ENCODE measurements at places on chromosomes 1 and 21. TPM values are rescaled to one million over a fixed set of nuclear protein-coding genes. Genes with fewer than 3 reads are reported as not detected.

HHAT gene
- total RNA-seq = 5.5 TPM

RAB25 gene
- 189 TPM for total RNA-seq

RNF223 gene
- total RNA-seq = 5.0 TPM

MDM4 gene
- total RNA-seq = 106 TPM

HTR1D gene
- 1.7 TPM for total RNA-seq

FAM72B gene
- total RNA-seq = 9.6 TPM

DONSON gene
- 18.2 TPM for total RNA-seq

DNASE2B gene
- not detected for total RNA-seq

LAX1 gene
- not detected for total RNA-seq

CD101 gene
- total RNA-seq = 0.76 TPM

CLCA4 gene
- not detected for total RNA-seq

DNA sequence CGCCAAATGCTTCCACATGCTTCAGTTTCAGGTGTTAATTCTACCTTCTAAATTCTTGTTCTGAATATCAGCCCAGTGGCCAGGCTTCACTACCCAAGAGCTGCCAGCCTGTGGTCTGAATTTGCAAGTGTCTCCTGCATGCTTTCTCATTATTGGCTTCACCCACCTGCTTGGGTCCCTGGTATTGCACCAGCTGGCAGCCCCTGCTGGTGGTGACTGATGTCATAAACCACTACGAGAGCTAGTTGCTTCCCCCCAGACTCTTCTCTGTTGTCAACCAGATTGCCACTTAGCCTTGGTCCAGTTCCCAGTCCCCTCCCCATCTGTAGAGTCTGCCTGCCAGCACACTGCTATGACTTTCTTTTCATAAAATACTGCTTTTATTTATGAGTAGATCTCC is 197.7 kb upstream of the DUSP10 start:
- H3K4me3 ChIP-seq = no peak overlapping the region
- H3K36me3 ChIP-seq = no peaks in the 10 kb centered on the region
- H3K4me1 ChIP-seq = peaks cover 21% of the 10 kb centered on the region
- no peaks in the 10 kb centered on the region for H3K27me3 ChIP-seq
- peak overlapping the region; percentile 3 for H3K27ac ChIP-seq

DNA sequence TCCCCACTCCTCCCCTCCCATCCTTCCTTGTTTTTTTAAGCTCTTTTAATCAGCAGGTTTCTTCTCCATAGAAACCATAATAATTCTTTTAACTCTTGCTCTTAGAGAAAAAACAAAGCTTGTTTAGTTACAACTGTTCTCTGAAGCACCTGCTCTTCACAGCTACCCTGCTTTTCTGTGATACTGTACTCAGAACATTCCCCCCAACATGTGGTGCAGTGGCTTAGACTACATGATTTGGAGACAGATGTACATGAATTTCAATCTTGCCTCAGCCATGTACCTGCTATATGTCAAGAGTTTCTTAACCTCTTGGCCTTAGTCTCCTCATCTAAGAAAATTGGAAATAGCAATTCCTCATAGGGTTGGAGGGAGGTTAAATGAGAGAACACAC is 33.5 kb downstream of the LAMC2 start:
- no peaks in the 10 kb centered on the region for H3K27me3 ChIP-seq
- H3K27ac ChIP-seq = peak overlapping the region; percentile 11
- peaks cover 61% of the 10 kb centered on the region for H3K36me3 ChIP-seq
- DNase-seq = no peak
- peaks cover 8% of the 10 kb centered on the region for H3K4me1 ChIP-seq
- no peak overlapping the region for H3K4me3 ChIP-seq

- DNase-seq = no peak
- no peak overlapping the region for H3K27ac ChIP-seq
- H3K27me3 ChIP-seq = no peaks in the 10 kb centered on the region
- H3K36me3 ChIP-seq = no peaks in the 10 kb centered on the region
- peaks cover 21% of the 10 kb centered on the region for H3K4me1 ChIP-seq
Measured at GRCh38 chr1:208131621-208132286, 112.4 kb downstream of the PLXNA2 start.

- no peak overlapping the region for H3K27ac ChIP-seq
- no peaks in the 10 kb centered on the region for H3K36me3 ChIP-seq
- H3K4me1 ChIP-seq = no peaks in the 10 kb centered on the region
- DNase-seq = no peak
- no peak overlapping the region for H3K4me3 ChIP-seq
- peaks cover 47% of the 10 kb centered on the region for H3K27me3 ChIP-seq
Measured at GRCh38 chr1:214205053-214205452, 75.9 kb upstream of the SMYD2 start.

DNA sequence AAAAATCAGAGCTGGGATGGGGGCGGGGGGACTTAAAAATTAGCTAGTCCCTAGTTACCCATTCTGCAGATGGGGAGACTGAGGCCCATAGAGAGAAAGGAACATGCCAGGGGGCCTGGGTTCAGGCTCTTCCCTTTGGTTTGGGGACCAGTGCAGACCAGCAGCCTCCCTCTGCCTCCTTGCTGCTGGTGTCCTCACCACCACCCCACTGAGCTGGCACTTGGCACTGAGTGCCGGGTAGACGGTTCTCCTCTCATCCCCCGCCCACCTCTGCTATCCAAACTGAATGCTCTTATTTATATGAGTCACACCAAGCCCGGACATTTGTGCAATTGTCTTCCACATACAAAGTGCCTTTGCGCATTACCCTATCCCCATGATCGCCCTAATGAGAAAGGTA is 39.2 kb downstream of the CAMK2N1 start:
- H3K4me1 ChIP-seq = peaks cover 10% of the 10 kb centered on the region
- no peak overlapping the region for H3K4me3 ChIP-seq
- H3K27me3 ChIP-seq = peaks cover 21% of the 10 kb centered on the region

DNA sequence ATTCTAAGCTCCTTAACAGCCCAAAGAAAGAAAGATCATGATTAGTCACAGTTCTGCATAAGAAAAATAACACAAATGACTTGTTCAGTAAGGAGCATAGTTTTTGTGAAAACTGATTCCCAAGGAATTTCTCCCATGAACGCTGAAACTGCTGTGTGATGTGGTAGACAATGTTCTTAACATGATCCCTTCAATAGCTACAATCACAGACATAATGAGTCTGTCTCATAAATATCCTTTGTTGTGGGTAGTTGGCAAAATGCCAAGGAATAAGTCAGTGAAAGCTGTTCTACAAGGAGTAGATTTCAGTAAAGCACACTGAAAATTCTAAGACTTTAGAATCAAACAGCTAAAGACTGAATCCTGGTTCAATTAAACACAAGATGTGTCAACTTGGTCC is 404.8 kb downstream of the HLX start:
- H3K4me3 ChIP-seq = no peak overlapping the region
- peaks cover 9% of the 10 kb centered on the region for H3K4me1 ChIP-seq
- H3K27me3 ChIP-seq = no peaks in the 10 kb centered on the region
- H3K36me3 ChIP-seq = no peaks in the 10 kb centered on the region
- no peak for DNase-seq

DNA sequence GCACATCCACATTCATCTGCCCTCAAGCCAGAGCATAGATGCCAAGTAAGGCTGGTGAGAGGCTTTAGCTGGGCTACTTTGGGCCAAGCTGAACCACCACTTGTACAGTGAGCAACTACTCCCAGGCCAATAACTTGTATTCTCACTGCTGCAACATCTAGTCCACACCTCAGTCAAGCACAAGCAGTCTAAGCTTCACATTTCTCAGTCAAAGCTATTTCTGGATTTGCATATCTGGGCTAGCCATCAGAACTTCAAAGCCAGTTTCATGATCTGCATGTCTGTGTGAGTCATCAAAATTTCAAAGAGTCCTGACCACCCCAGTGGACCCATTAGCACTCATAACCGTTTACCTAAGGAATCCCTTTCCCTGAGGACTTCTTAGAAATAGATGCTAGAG is 77.7 kb upstream of the DIRAS3 start:
- H3K27ac ChIP-seq = no peak overlapping the region
- H3K4me1 ChIP-seq = no peaks in the 10 kb centered on the region
- DNase-seq = no peak

DNA sequence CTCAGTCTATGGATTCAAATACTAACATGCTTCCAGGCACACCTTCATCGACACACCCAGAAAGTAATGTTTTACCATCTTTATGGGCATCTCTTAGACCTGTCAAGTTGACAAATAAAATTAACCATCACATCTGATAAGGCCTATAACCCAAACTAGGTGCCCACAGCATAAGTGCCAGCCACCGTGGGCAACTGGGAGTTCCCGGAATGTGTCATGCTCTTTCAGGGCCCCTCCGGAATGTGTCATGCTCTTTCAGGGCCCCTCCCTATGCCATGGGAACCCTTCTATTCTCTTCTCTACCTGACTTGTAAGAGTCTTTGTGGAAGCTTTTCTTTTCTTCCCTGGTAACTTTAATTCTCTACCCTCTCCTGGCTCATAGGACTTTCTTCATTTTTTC is 26.6 kb downstream of the KRTAP24-1 start:
- H3K27me3 ChIP-seq = no peaks in the 10 kb centered on the region
- DNase-seq = no peak
- no peaks in the 10 kb centered on the region for H3K36me3 ChIP-seq
- peaks cover 17% of the 10 kb centered on the region for H3K4me1 ChIP-seq
- H3K27ac ChIP-seq = no peak overlapping the region
- H3K4me3 ChIP-seq = no peak overlapping the region

GRCh38 chr1:182817802-182818201 is 21.3 kb upstream of the DHX9 start:
- no peaks in the 10 kb centered on the region for H3K36me3 ChIP-seq
- H3K4me1 ChIP-seq = peaks cover 10% of the 10 kb centered on the region
- no peak overlapping the region for H3K4me3 ChIP-seq

- H3K27me3 ChIP-seq = no peaks in the 10 kb centered on the region
- H3K27ac ChIP-seq = no peak overlapping the region
- DNase-seq = no peak
- no peak overlapping the region for H3K4me3 ChIP-seq
Measured at GRCh38 chr1:24692351-24692980, 49.4 kb downstream of the SRRM1 start.

- DNase-seq = no peak
- H3K4me3 ChIP-seq = no peak overlapping the region
- H3K36me3 ChIP-seq = no peaks in the 10 kb centered on the region
- H3K27ac ChIP-seq = no peak overlapping the region
- H3K27me3 ChIP-seq = no peaks in the 10 kb centered on the region
Measured at GRCh38 chr1:228717081-228717480, 18.2 kb upstream of the RHOU start.

DNA sequence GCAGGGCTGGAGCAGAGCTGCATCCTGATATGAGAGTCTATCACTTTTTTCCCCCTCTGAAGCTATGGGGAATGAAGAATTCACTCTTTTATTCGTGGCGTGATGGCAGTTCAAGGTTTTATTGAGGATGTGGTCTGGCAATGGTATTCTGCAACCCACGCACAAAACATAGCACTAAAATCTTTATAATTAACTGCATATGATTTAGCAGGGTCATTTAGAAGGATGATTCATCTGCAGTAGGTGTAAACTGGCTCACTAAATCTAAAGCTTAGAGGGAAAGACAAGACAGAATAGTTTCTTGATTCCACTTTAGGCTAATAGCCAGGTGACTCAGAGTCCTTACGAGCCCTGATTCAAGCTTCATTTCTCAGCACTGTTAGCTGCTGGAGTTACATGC is 25.0 kb upstream of the CHRM3 start:
- no peak for DNase-seq
- no peak overlapping the region for H3K27ac ChIP-seq
- peaks cover 13% of the 10 kb centered on the region for H3K4me1 ChIP-seq
- H3K27me3 ChIP-seq = no peaks in the 10 kb centered on the region
- no peak overlapping the region for H3K4me3 ChIP-seq

- H3K4me1 ChIP-seq = peaks cover 28% of the 10 kb centered on the region
- no peak overlapping the region for H3K4me3 ChIP-seq
- DNase-seq = no peak
Measured at GRCh38 chr1:183096894-183097293, 73.7 kb downstream of the LAMC1 start.

- peaks cover 85% of the 10 kb centered on the region for H3K27me3 ChIP-seq
- peaks cover 3% of the 10 kb centered on the region for H3K36me3 ChIP-seq
- H3K4me1 ChIP-seq = peaks cover 10% of the 10 kb centered on the region
- no peak for DNase-seq
- no peak within 1 kb of the TSS for H3K4me3 ChIP-seq
Measured at GRCh38 chr1:203475012-203475981, at the start of gene PRELP. PRELP (plus strand) TSS chr1:203475806; CDS start chr1:203483185, 7,379 bp downstream.

GRCh38 chr1:86064899-86065298 is 91.7 kb downstream of the COL24A1 start:
- H3K27me3 ChIP-seq = peaks cover 2% of the 10 kb centered on the region
- no peaks in the 10 kb centered on the region for H3K36me3 ChIP-seq
- no peaks in the 10 kb centered on the region for H3K4me1 ChIP-seq
- no peak for DNase-seq
- no peak overlapping the region for H3K27ac ChIP-seq
- no peak overlapping the region for H3K4me3 ChIP-seq

- no peak overlapping the region for H3K4me3 ChIP-seq
- H3K4me1 ChIP-seq = peaks cover 14% of the 10 kb centered on the region
- no peak for DNase-seq
Measured at GRCh38 chr1:33185541-33185940, 3.7 kb upstream of the TRIM62 start.

DNA sequence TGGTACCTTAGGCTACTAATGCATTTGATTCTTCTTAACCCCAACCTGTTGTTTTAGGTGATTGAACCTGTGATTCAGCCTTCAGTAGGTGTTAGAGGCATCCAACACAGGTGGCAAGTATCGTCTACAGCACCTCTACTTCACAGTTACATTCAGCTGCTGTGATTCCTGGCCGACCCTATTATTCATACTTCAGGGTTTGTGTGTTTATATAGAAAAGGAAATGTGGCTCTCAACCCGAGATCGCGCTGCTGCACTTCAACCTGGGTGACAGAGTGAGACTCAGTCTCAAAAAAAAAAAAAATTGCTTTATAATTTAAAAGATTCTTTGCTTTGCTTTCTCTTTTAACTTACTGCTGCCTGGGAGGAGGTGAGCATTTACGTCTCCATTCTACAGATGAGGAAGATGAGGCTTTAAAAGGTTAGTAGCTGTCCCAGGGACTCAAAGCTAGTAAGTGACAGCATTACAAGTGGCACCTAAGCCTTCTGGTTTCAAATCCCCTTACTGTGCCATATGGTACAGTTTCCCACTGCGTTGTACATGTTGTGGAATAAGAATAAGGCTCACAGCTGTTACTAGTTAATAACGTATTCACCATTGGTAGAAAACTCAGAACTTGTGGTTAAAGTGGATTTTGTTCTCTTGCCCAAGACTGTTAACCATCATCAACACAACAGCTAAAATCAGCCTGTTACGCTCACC is 9.9 kb upstream of the GPR25 start:
- H3K4me1 ChIP-seq = no peaks in the 10 kb centered on the region
- H3K27me3 ChIP-seq = no peaks in the 10 kb centered on the region
- peaks cover 5% of the 10 kb centered on the region for H3K36me3 ChIP-seq

GRCh38 chr1:4773226-4773625 is 118.8 kb downstream of the AJAP1 start:
- H3K4me3 ChIP-seq = no peak overlapping the region
- no peaks in the 10 kb centered on the region for H3K4me1 ChIP-seq
- DNase-seq = no peak
- H3K36me3 ChIP-seq = no peaks in the 10 kb centered on the region

GRCh38 chr1:203454986-203455471 is 20.6 kb upstream of the PRELP start:
- H3K4me3 ChIP-seq = no peak overlapping the region
- no peaks in the 10 kb centered on the region for H3K4me1 ChIP-seq
- no peak overlapping the region for H3K27ac ChIP-seq
- peaks cover 100% of the 10 kb centered on the region for H3K27me3 ChIP-seq

GRCh38 chr1:174535207-174535606 is 87.4 kb downstream of the GPR52 start:
- H3K4me3 ChIP-seq = no peak overlapping the region
- DNase-seq = no peak
- H3K27ac ChIP-seq = no peak overlapping the region
- H3K36me3 ChIP-seq = no peaks in the 10 kb centered on the region
- no peaks in the 10 kb centered on the region for H3K4me1 ChIP-seq

- peak overlapping the region; percentile 99 for H3K27ac ChIP-seq
- peak; percentile 71 for DNase-seq
- peaks cover 66% of the 10 kb centered on the region for H3K36me3 ChIP-seq
- peaks cover 38% of the 10 kb centered on the region for H3K4me1 ChIP-seq
- no peaks in the 10 kb centered on the region for H3K27me3 ChIP-seq
- H3K4me3 ChIP-seq = peak overlapping the region; percentile 65
Measured at GRCh38 chr1:26991310-26992116, 2.0 kb upstream of the TRNP1 start.

Measured in Calu3 (cell line).